Kidney (tissue), 22 donors: ENCODE measurements at places on chromosomes 7 and 10. TPM values are rescaled to one million over a fixed set of nuclear protein-coding genes. Genes with fewer than 3 reads are reported as not detected.

- no peaks in the 10 kb centered on the region for H3K27me3 ChIP-seq
- no peak overlapping the region for H3K4me3 ChIP-seq
- no peaks in the 10 kb centered on the region for H3K4me1 ChIP-seq
- DNase-seq: no peak
Observed at GRCh38 chr10:130009228-130009627, 45.2 kb upstream of the EBF3 start.

DNA sequence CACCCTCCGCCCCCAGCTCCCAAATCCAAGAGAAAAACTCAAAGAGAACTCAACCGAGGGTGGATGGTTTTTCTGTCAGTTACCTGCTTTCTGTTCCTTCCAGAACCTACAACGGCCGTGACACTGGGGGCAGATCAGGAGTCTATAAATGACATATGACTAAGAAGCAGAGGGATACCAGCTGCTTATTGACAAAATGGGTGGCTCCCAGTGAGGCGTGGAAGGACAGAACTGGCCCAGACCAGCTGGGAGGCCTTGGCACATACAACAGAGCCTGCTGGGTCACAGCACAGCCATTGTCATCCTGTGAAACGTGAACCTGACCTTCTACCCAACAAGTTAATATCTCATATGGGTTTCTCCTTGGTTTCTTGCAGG lies 84.3 kb upstream of the ADRB1 start:
- H3K4me3 ChIP-seq: no peak overlapping the region
- peak overlapping the region; percentile 62 for H3K27ac ChIP-seq
- no peaks in the 10 kb centered on the region for H3K27me3 ChIP-seq
- no peak for DNase-seq
- H3K4me1 ChIP-seq: no peaks in the 10 kb centered on the region

NOLC1 gene
- 50.4 TPM for total RNA-seq

GRCh38 chr7:91436655-91437054 lies 172.4 kb downstream of the FZD1 start:
- no peak overlapping the region for H3K27ac ChIP-seq
- DNase-seq: peak; percentile 63
- H3K27me3 ChIP-seq: no peaks in the 10 kb centered on the region
- H3K36me3 ChIP-seq: no peaks in the 10 kb centered on the region
- no peaks in the 10 kb centered on the region for H3K4me1 ChIP-seq
- H3K4me3 ChIP-seq: no peak overlapping the region

CTTNBP2 gene
- 41.1 TPM for total RNA-seq

BLNK gene
- 38.8 TPM for total RNA-seq

GRCh38 chr10:78401624-78402367 lies 368.1 kb downstream of the RPS24 start:
- DNase-seq: peak; percentile 66
- H3K4me3 ChIP-seq: no peak overlapping the region
- no peaks in the 10 kb centered on the region for H3K4me1 ChIP-seq
- no peak overlapping the region for H3K27ac ChIP-seq

- no peaks in the 10 kb centered on the region for H3K27me3 ChIP-seq
- no peak overlapping the region for H3K4me3 ChIP-seq
- H3K27ac ChIP-seq: no peak overlapping the region
- H3K36me3 ChIP-seq: no peaks in the 10 kb centered on the region
- no peak for DNase-seq
- H3K4me1 ChIP-seq: no peaks in the 10 kb centered on the region
Observed at GRCh38 chr10:31272841-31273240, 46.2 kb upstream of the ZEB1 start.

- peaks cover 4% of the 10 kb centered on the region for H3K4me1 ChIP-seq
- H3K27ac ChIP-seq: no peak overlapping the region
- no peak for DNase-seq
- no peaks in the 10 kb centered on the region for H3K36me3 ChIP-seq
- H3K27me3 ChIP-seq: no peaks in the 10 kb centered on the region
- H3K4me3 ChIP-seq: no peak overlapping the region
Observed at GRCh38 chr10:110923856-110924493, 4.6 kb downstream of the SHOC2 start.

DNA sequence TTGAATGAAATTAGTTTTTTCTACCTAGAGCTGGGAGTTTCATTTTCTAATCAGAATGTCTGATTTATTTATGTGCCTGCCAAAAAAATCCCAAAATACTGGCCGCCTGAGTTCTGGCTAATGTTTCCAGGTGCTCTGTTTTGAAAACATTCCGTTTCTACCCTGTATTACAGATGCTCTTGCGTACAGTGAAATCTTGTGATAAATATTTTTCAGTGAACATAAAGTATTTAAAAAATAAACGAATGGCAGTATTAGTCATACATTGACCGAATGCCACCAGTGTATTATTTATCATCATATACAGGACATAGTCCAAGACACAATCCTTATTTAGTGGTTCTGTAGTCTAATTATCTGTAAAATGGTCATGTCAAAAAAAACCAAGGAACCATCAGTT lies 102.8 kb downstream of the KAT6B start:
- no peak overlapping the region for H3K4me3 ChIP-seq
- H3K27me3 ChIP-seq: no peaks in the 10 kb centered on the region
- peaks cover 3% of the 10 kb centered on the region for H3K4me1 ChIP-seq
- no peak for DNase-seq
- H3K36me3 ChIP-seq: no peaks in the 10 kb centered on the region

KRIT1 gene
- 48.7 TPM for total RNA-seq

DNA sequence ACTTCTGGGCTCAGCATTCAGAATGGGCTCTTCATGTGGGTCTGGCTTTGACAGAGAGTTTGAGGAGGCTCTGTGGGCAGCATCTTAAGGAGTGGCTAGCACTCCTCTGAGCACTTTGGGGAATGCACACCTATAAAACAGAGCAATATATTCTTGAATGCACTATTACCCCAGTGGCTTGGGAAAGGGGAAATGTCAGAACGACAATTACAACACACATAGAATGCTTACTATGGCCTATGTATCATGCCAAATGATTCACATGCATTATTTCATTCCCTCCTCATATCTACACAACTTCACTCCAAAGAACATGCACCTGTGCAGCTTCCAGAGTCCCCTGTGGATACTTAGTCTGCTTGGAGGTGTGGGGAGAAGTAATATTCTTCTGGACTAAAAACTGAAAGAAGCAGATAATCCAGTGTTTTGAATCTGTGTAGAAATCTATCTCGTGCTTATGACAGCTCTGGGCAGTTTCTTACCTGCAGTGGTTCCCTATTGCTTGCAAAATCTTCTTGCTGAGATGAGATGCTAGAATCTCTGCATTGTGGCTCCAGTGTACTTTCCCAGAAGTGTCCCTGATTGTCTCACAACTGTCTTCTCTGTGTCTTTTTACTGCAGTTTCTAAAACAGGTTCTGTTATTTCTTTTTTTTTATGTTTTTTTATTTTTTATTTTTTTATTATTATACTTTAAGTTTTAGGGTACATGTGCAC lies 5.5 kb upstream of the MGAM start:
- H3K27ac ChIP-seq: no peak overlapping the region
- no peak overlapping the region for H3K4me3 ChIP-seq
- no peak for DNase-seq
- H3K4me1 ChIP-seq: no peaks in the 10 kb centered on the region

GRCh38 chr10:10092581-10092980 lies 925.1 kb upstream of the CELF2 start:
- no peaks in the 10 kb centered on the region for H3K36me3 ChIP-seq
- H3K27ac ChIP-seq: no peak overlapping the region
- peak; percentile 31 for DNase-seq
- H3K4me3 ChIP-seq: no peak overlapping the region
- no peaks in the 10 kb centered on the region for H3K27me3 ChIP-seq

GRCh38 chr7:117285826-117286225 lies 37.0 kb downstream of the WNT2 start:
- H3K27me3 ChIP-seq: no peaks in the 10 kb centered on the region
- no peaks in the 10 kb centered on the region for H3K4me1 ChIP-seq
- no peak overlapping the region for H3K4me3 ChIP-seq
- no peak for DNase-seq
- no peak overlapping the region for H3K27ac ChIP-seq

- no peak overlapping the region for H3K27ac ChIP-seq
- no peaks in the 10 kb centered on the region for H3K36me3 ChIP-seq
- H3K27me3 ChIP-seq: no peaks in the 10 kb centered on the region
Observed at GRCh38 chr10:7577176-7577575, 89.6 kb downstream of the ITIH5 start.

DNA sequence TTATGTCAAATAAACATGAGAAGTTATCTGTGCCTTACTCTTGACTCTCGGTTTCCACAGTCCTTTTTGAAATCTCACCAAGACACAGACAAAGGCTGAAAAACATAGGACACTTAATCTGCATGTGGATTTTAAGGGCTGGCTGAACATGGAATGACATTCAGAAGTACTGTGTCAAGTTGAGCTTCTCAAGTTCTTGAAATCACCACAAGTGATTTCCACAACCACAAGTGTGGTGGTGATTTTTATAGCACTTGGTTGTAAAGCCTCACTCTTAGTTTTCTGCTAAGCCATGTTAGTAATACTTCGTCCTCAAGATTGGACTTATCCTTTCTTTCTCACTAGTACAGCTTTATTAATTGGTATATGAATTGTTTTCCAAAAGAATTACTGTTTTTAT lies 29.6 kb downstream of the FOXP2 start:
- no peaks in the 10 kb centered on the region for H3K27me3 ChIP-seq
- no peak overlapping the region for H3K27ac ChIP-seq
- no peak for DNase-seq
- no peaks in the 10 kb centered on the region for H3K36me3 ChIP-seq
- no peaks in the 10 kb centered on the region for H3K4me1 ChIP-seq

DNA sequence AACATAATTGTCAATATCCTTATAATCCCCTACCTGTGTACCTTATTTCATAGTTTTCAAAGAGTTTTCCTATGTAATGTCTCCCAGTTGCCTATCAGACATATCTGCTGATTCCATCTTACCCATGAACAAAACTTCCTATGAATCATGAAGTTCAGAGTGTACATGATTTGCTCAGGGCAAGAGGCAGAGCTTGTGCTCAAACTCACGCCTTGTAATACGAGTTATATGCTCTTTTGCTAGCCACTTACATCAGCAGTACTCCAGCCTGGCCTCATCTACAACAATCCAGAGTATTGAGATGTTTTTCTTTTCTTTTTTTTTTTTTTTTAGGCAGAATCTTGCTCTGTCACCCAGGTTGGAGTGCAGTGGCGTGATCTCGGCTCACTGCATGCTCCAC lies 11.8 kb downstream of the PKD2L1 start:
- H3K36me3 ChIP-seq: no peaks in the 10 kb centered on the region
- H3K4me3 ChIP-seq: no peak overlapping the region
- no peak overlapping the region for H3K27ac ChIP-seq
- H3K27me3 ChIP-seq: no peaks in the 10 kb centered on the region

DNA sequence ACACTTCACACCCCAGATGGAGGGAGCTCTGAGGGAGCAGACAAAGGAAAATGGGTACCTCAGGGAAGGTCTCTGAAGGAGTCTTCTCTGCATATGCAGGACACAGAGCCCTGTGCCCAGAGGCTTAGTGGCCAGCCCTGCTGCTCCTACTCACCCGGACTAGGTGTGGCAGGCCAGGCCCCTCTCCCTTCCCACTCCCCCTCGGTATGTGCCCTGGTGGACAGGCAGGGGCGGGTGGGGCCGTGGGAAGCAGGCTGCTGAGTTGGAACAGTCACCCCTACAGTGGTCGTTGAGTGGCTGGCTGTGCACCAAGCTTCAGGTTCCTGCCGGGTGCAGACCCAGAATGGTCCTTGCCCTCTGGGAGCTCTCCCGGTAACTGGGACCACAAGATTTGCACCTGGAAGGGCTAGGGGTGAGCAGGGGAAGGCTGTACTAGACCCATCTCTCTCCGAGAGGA lies 68.6 kb downstream of the ZMIZ1 start:
- H3K27ac ChIP-seq: peak overlapping the region; percentile 29
- no peaks in the 10 kb centered on the region for H3K27me3 ChIP-seq

- no peak overlapping the region for H3K27ac ChIP-seq
- H3K36me3 ChIP-seq: no peaks in the 10 kb centered on the region
- no peak for DNase-seq
- H3K27me3 ChIP-seq: no peaks in the 10 kb centered on the region
- no peaks in the 10 kb centered on the region for H3K4me1 ChIP-seq
Observed at GRCh38 chr7:136877990-136878389, 9.5 kb downstream of the CHRM2 start.

DNA sequence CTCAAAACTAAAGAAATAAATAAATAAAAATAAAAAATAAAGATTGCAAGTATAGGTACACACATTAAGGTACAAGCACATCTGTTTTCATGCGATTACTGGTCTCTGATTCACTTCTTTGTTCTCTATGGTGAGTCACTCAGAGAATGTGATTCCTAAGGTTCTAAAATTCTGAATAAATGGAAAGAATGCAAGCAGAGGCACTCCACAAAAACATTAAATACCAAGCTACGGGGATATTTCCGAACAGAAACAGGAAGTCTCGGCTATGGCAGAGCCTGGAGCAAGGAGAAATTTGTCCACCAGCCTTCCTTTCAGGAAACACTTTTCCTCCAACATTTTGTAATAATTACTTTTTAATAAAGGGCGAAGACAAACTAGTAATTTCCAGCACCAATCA lies 1.4 kb downstream of the VOPP1 start:
- peak overlapping the region; percentile 65 for H3K4me3 ChIP-seq
- no peaks in the 10 kb centered on the region for H3K27me3 ChIP-seq
- H3K36me3 ChIP-seq: no peaks in the 10 kb centered on the region
- H3K27ac ChIP-seq: peak overlapping the region; percentile 85
- H3K4me1 ChIP-seq: peaks cover 6% of the 10 kb centered on the region

DNA sequence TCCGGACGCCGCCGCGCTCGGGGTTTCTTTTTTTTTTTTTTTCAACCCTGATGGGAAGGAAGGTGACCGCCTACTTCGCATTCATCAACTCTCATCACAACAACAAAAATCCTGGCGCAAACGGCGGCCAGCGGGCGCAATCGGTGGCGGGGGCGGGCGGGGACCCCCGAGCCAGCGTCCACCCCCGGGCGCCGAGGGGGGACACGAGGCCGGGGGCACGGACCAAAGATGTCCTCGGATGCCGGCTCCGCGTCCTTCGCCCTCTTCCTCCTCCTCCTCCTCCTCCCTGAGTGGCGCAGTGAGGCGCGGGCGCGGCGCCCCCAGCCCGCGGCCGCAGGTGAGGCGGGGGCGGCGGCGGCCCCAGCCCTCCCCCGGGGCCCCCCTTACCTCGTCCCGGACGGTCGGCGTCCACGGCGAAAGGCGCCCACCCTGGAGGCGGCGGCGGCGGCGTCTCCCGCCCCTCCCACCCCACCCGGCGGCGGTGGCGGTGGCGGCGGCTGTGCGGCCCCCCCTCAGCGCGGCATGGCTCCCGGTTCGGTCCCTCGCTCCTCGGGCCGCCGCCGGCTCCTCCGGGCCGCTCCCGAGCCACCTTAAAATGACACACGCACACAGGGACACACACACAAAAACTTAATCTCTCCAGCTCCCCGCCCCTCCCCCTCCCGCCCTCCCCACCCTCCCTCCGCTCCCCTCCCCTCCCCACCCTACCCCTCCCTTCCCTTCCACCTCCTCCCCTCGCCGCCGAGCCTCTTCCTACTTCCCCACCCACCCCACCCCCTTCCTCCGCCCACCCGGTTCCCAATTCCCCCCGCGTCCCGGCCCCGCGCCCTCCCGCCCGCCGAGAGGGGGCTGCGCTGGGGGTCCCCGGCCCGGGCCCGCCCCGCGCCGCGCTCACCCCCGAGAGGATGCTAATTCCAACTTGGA lies at the start of gene CTBP2:
Gene CTBP2 (minus strand): TSS at position 632 of the 924 bp plus-strand sequence.
- H3K27ac ChIP-seq: peak within 1 kb of the TSS; percentile 98
- H3K36me3 ChIP-seq: no peaks in the 10 kb centered on the region
- no peaks in the 10 kb centered on the region for H3K27me3 ChIP-seq
- peaks cover 4% of the 10 kb centered on the region for H3K4me1 ChIP-seq
- peak within 1 kb of the TSS; percentile 42 for H3K4me3 ChIP-seq

PODXL gene
- total RNA-seq: 114 TPM

- no peaks in the 10 kb centered on the region for H3K4me1 ChIP-seq
- no peak overlapping the region for H3K4me3 ChIP-seq
- H3K36me3 ChIP-seq: no peaks in the 10 kb centered on the region
- no peak overlapping the region for H3K27ac ChIP-seq
Observed at GRCh38 chr7:112708236-112708635, 82.0 kb downstream of the TMEM168 start.
